A549 treated with DMSO at 1 μM for 4 hours (cell line): ENCODE measurements at places on chromosomes 2 and 18. TPM values are rescaled to one million over a fixed set of nuclear protein-coding genes. Genes with fewer than 3 reads are reported as not detected.

GREB1L gene
- total RNA-seq, result 1.7 to 3.9 TPM (median 2.2 TPM) in 5 replicates

ADAM23 gene
- 8.8 to 10.2 TPM (median 10.0 TPM) in 5 replicates for total RNA-seq

FBXO36 gene
- total RNA-seq, result 1.1 to 2.3 TPM (median 1.4 TPM) in 5 replicates

CTLA4 gene
- total RNA-seq, result not detected in 5 replicates

ITPRID2 gene
- 60.4 to 83.5 TPM (median 76.1 TPM) in 5 replicates for total RNA-seq

CENPA gene
- 44.0 to 61.8 TPM (median 54.6 TPM) in 5 replicates for total RNA-seq

KCNS3 gene
- 1.1 to 1.4 TPM (median 1.2 TPM) in 5 replicates for total RNA-seq

SP5 gene
- 0.05 TPM in 1 of 5 replicates, not detected in the others for total RNA-seq

ERMN gene
- total RNA-seq, result not detected in 5 replicates

SERPINB12 gene
- total RNA-seq, result not detected in 5 replicates

NR4A2 gene
- 2.4 to 5.6 TPM (median 3.1 TPM) in 5 replicates for total RNA-seq

PLGLB1 gene
- total RNA-seq, result 0.19 to 1.2 TPM (median 0.92 TPM) in 4 of 5 replicates, not detected in the other

SLC11A1 gene
- 0.15 to 0.28 TPM (median 0.19 TPM) in 5 replicates for total RNA-seq

CRYGD gene
- total RNA-seq, result not detected in 5 replicates

DLGAP1 gene
- total RNA-seq, result 0.09 to 0.10 TPM in 2 of 5 replicates, not detected in the others

RSAD2 gene
- total RNA-seq, result 0.15 to 0.62 TPM (median 0.34 TPM) in 5 replicates
